Activated naive CD4-positive, alpha-beta T cell treated with anti-CD3 and anti-CD28 coated beads for 36 hours (primary cell): ENCODE measurements at places on chromosomes 5 and 9.

DNA sequence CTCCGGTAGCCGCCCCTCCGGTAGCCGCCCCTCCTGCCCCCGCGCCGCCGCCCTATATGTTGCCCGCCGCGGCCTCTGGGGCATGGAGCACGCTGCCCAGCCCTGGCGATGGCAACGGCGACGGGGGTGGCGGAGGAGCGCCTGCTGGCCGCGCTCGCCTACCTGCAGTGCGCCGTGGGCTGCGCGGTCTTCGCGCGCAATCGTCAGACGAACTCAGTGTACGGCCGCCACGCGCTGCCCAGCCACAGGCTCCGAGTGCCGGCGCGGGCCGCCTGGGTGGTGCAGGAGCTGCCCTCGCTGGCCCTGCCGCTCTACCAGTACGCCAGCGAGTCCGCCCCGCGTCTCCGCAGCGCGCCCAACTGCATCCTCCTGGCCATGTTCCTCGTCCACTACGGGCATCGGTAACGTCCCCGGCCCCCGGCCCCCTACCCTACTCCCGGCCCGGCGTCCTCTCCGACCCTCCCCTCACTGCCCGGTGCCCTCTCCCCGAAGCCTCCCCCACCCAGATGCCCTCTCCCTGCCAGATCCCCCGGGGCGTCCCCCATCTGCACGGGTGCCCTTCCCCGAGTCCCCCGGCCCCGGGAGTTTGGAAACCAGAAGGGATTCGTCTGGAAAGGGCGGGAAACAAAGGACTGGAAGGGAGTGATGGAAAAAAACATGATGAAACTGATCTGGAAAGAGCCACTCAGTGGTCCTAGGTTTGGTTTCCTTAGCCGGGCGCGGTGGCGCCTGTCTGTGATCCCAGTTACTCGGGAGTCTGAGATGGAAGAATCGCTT, 417 bp downstream of the SRD5A1 start:
- peak; percentile 34 for DNase-seq

- DNase-seq, result no peak
Observed at GRCh38 chr5:139453683-139454567, 8.6 kb downstream of the ECSCR start.

GRCh38 chr5:122730037-122730436, 44.8 kb upstream of the SNX2 start:
- DNase-seq, result no peak

DNA sequence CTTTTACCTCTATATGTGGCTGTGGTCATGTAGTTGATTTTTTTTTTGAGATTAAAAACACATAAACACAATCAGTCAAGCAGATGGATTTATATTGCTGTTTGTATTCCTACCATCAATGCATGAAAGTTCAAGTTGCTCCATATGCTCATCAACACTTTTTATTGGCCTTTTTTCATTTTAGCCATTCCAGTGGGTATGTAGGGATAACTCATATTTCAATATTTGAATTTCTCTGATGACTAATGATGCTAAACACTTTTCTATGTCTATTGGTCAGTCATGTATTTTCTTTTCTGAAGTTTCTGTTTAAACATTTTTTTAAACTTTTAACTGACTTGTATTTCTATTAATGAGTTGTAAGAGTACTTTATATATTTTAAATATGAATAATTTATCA, 445.4 kb upstream of the RGMB start:
- DNase-seq, result no peak

GRCh38 chr5:88269222-88269771, 652 bp upstream of the TMEM161B start:
- peak; percentile 23 for DNase-seq

- no peak for DNase-seq
Observed at GRCh38 chr9:130089141-130089540, 35.4 kb downstream of the GPR107 start.

GRCh38 chr5:134846641-134846960, 833 bp downstream of the C5orf24 start:
- peak; percentile 44 for DNase-seq

DNA sequence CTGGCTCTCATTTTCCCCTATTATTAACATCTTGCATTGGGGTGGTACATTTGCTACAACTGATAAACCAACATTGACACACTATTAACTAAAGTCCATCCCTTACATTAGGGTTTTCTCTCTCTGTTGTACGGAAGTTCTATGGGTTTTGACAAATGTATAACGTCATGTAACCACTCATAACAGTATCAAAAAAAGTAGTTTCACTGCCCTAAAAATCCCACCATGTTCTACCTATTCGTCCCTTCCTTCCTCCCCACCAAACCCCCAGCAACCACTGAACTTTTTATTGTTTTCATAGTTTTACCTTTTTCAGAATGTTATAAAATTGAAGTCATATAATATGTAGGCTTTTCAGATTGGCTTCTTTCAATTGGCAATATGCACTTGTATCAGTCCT, 40.1 kb downstream of the MLLT3 start:
- no peak for DNase-seq

- no peak for DNase-seq
Observed at GRCh38 chr5:125558466-125558865, 812.0 kb upstream of the ZNF608 start.

- no peak for DNase-seq
Observed at GRCh38 chr9:126472198-126472947, 141.4 kb upstream of the LMX1B start.

DNA sequence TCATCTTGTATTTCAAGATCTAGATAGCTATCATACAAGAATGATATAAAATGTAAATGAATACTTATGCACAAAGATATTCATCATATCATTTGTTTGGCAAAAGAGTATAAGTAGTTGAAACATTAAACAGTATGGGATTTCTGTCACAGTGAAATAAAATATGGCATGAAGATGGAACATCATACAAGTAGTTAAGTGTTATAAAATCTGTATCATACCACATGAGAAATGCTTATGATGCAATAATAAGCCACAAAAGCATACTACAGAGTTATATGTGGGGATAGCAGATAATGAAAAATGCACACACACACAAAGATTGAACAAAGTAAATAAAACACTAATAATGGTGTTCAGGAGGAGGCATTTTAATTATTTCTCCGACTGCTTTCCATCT, 838.0 kb upstream of the DMAC1 start:
- no peak for DNase-seq

- no peak for DNase-seq
Observed at GRCh38 chr5:111942661-111943401, 185.8 kb upstream of the NREP start.
